ENCODE measurements at places on chromosomes 5 and 9. TPM values are rescaled to one million over a fixed set of nuclear protein-coding genes. Genes with fewer than 3 reads are reported as not detected.

Gene PCDHA11
- not detected for total RNA-seq

Gene ZNF300
- total RNA-seq, result 6.0 TPM

Gene FAM151B
- total RNA-seq, result 3.8 TPM

Gene OBP2B
- not detected for total RNA-seq

Gene TMEM232
- 0.41 TPM for total RNA-seq

Gene SPATA31E1
- not detected for total RNA-seq

Gene PCDHA1
- 0.06 TPM for total RNA-seq

Gene BAAT
- total RNA-seq, result not detected

Gene C1QTNF3
- total RNA-seq, result 10.5 TPM

All from glomerular endothelial cell (primary cell).